ENCODE measurements at places on chromosomes 5 and 9.
A peak's percentile ranks its signal among the peaks of the same experiment; 100 is the strongest.

DNA sequence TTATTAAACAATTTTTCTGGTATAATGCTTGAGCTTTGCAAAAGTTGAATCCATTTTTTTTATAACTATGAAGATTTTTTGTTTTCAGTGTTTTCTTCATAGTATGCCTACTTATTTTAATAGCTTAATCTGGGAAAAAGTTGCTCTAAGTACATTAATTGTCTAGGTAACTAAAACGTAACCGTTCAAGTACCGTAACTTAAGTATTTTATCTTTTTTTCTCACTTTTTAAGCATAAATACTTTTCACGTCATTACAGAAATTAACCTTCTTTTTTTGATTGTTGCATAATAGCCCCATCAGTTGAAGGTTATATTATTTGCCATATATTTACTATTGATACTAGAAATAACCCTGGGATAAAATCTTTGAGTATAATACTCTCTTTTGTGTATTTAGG is 15.2 kb downstream of the TNPO1 start:
- no peak for DNase-seq

GRCh38 chr5:87029951-87030350 is 237.7 kb upstream of the RASA1 start:
- DNase-seq: no peak

- no peak for DNase-seq
Observed at GRCh38 chr5:1262381-1262780, 32.5 kb downstream of the TERT start.

DNA sequence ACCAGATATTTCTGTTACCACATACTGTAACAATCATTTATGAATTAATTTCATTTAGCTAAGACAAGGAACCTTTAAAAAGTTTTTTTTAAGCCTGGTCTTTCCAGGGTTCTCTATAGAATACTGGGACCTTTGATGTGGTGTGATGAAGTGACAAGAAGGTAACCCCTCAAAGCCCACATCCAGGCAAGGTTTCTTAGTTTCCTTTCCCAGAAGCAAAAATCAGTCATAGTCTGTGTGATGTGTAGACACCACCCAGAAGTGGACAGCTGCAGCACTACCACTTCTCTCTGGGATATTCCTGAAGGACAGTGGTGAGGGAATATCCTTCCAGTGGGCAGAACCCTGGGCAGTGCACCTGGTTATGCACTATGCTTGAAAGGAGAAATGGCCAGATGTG is 115.6 kb downstream of the TTC39B start:
- no peak for DNase-seq

GRCh38 chr9:34500623-34501267 is 22.0 kb downstream of the ENHO start:
- peak; percentile 61 for DNase-seq

- no peak for DNase-seq
Observed at GRCh38 chr9:133614056-133614455, 4.9 kb upstream of the FAM163B start.

GRCh38 chr5:180648658-180649296 is 623 bp downstream of the FLT4 start:
- no peak for DNase-seq

GRCh38 chr9:132744881-132745755 is 74.9 kb downstream of the GTF3C4 start:
- peak; percentile 21 for DNase-seq

- DNase-seq: no peak
Observed at GRCh38 chr9:107044872-107045271, 181.9 kb downstream of the ZNF462 start.

GRCh38 chr5:92353107-92354030 is 970.3 kb upstream of the ARRDC3 start:
- DNase-seq: no peak

- no peak for DNase-seq
Observed at GRCh38 chr5:150440948-150441812, 8.4 kb downstream of the RPS14 start.

DNA sequence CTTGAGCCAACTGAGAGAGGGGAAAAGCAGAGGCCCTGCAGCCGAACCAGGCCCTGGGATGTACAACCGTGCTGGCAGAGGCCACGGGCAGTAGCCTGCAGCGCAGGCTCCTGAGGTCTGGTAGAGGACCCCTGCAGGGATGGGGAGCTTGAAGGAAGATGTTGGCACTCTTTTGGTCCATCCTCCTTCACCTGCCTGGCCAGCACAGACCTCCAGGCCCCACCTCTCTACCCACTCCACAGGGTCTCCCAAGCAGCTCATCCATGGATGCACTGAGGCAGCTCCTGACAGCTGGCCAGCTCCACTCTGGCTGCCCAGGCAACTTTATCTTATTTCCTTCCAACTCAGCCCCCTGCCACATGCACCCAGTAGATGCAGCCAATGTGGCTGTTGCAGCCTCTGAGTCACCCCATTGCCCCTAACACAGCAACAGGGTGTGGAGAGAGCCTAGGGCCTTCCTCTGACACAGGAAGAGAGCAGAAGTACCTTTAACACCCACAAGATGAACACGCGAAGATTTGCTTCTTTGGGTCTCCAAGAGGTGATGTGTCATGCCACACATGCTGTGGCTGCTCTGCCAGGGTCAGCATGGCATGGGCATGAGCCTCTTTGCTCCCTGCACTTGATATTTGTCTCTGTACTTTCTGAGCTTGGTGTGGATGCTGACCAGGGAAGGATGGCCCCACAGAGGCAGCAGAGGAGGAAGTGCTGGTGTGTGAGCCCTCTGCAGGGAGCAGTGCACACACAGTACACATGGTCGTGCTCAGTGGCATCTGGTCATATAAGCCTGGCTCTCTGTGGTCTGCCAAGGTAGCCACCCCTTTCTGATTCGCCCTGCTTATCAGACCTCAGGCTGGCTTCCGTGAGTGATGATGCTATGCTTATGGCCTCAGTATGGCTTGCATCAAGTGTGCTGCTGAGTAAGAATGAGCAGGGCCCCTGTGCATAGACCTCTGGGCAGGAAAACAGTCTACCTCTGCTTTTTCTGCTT is 117.2 kb downstream of the NRG2 start:
- no peak for DNase-seq

DNA sequence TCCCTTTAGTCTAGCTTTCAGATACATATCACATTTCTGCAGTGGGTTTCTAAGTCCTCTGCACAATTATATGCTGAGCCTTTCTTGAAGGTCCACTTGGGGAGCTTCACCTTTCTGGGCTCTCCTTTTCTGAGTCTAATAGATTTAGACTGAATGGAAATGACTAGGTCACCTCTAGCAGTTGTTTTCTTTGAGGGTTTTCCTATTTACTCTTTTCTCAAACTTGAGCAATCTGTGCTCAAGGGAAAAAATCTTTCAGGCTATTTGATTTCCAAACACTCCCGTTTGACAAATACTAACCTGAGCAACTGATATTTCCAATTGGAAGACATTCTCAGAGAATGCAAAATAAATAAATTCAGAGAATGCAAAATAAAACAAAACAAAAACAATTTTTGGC is 39.0 kb downstream of the ISOC1 start:
- DNase-seq: no peak

GRCh38 chr9:126295516-126295915 is 31.1 kb upstream of the MVB12B start:
- DNase-seq: no peak

- peak; percentile 95 for DNase-seq
Observed at GRCh38 chr5:43066799-43067741, 27.0 kb upstream of the ANXA2R start.

GRCh38 chr9:123630233-123630632 is 274.2 kb downstream of the CRB2 start:
- DNase-seq: no peak

GRCh38 chr5:156634301-156634700 is 215.8 kb upstream of the PPP1R2B start:
- DNase-seq: no peak

GRCh38 chr5:174223355-174223754 is 177.8 kb downstream of the NSG2 start:
- DNase-seq: no peak

- no peak for DNase-seq
Observed at GRCh38 chr5:33981408-33982162, 2.9 kb downstream of the SLC45A2 start.

GRCh38 chr5:139746691-139747582 is 48.7 kb upstream of the PSD2 start:
- no peak for DNase-seq

DNA sequence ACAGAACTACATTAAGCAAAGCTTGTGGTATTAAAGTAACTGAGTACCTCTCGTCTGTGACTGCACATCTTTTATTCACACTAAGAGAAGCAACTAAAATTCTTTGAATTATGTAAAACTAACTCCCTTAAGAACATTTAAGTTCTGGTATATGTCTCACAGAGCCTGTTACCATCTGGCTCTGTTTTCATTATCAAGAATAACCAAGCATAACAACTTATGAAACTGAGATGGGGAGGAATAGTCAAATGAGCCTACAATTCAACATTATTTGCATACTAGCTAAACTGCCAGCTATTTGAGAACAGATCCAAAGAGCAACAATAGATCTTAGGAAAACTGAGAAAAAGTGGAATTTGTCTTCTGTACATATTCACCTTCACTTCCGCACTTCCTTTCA is 25.3 kb upstream of the ISOC1 start:
- no peak for DNase-seq

- DNase-seq: no peak
Observed at GRCh38 chr5:53031695-53032096, 42.5 kb downstream of the ITGA2 start.

GRCh38 chr9:137310189-137311052 is 8.3 kb upstream of the NRARP start:
- DNase-seq: no peak

DNA sequence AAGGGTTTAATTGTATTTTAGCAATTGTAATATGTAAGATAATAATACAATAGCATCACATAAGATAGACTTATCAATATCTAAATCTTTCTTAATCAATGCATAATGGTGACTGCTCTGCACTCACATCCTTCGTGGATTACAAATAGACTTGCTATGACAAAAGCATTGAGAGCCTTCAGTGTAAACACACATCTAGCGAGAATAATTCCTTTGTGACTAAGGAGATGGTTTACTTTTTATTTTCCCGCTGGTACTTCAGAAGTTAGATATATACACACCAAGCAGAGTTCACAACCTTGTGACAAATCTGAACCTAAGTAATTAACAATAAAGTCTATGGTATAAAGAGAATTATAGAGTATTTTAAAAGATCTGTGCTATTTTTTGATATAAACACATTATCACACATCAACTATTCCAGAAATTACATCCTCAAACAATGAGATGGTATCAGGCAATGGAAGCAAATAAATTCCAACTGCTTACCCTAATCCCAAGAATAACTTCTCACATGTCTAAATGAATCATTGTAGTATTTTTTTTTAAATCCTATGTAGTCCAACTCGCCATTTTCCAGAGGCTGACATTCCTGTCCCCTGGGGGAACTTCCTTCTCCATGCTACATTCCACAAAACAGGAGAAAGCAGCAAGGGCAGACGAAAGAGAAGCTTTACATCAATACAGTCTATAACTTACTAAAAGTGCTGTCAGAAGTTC is 51.2 kb downstream of the MAPKAP1 start:
- no peak for DNase-seq

- no peak for DNase-seq
Observed at GRCh38 chr9:129702589-129703520, 37.4 kb downstream of the PRRX2 start.

GRCh38 chr9:75132244-75132643 is 43.9 kb downstream of the OSTF1 start:
- no peak for DNase-seq

DNA sequence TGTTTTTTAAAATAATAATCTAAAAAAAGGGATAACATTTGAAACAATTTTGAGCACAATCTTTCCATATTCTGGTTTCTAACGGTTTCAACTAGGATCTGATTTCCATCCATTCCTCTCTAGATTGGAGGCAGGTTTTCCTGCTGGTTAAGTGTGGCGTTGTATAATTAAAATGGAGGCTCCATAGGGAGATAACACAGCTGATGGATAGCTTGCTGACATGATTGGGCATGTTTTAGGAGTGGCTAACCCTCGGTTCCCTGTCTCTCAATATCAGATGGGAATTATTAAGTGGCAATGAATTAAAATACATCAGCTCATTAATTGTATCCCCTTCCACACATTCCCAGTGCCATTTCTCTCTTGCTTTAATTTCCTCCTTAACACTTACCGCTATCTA is 209.0 kb downstream of the ALDH1A1 start:
- no peak for DNase-seq

GRCh38 chr9:114072184-114073140 is 5.6 kb downstream of the AMBP start:
- peak; percentile 69 for DNase-seq

DNA sequence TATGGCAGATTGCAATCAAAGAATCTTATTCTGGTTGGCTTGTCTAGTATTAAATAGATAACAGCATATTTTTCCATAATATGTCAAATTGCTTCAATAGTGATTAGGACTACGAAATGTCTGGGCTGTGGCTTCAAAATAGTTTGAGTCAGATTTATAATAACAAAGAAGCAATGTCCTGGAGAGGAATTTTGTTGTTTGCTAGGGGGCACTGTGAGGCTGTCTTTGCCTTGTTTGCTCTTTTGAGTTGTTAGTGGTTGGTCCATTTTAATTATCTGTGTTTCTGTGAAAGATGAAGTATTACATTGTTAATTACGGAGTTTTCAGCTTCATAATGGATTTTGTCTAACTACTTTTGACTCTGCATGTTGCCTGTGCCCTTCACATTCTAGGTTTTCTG is 713.6 kb downstream of the TLE4 start:
- no peak for DNase-seq

DNA sequence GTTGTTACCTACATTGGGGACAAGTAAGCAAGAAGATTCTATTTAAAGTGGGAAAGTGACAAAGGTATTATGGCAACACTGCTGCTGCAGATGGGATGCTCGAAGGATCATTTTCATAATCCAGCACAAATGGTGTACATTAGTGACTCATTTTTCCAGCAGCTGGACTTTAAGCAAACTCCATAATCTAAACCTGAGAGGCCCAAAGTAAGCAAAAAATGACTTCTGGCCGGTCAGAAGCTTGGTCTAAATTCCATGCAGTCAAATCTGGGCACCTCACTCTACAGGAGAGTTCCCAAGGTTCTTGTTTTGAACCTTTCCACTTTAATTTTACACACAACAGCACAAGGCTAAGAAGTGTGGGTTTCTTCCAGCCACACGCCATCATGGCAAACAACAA is 43.6 kb upstream of the TRAF1 start:
- DNase-seq: no peak

GRCh38 chr9:127689329-127690000 is 17.3 kb upstream of the CFAP157 start:
- DNase-seq: no peak

GRCh38 chr5:93123127-93123526 is 457.9 kb downstream of the NR2F1-AS1 start:
- no peak for DNase-seq

- no peak for DNase-seq
Observed at GRCh38 chr9:6852243-6852963, 94.6 kb downstream of the KDM4C start.

GRCh38 chr9:129276486-129277230 is 98.6 kb upstream of the IER5L start:
- no peak for DNase-seq

- DNase-seq: no peak
Observed at GRCh38 chr5:50709471-50709870, 43.0 kb downstream of the PARP8 start.

All from NCI-H2081 (cell line).